ENCODE measurements at places on chromosomes 1 and 21.

- DNase-seq, result no peak
Observed at GRCh38 chr1:157399984-157400382, 152.3 kb downstream of the FCRL5 start.

GRCh38 chr1:244414543-244414942, 37.2 kb downstream of the ADSS2 start:
- no peak for DNase-seq

GRCh38 chr1:44911026-44911425, 68.0 kb upstream of the PTCH2 start:
- DNase-seq, result no peak

GRCh38 chr1:163974120-163974519, 584.9 kb upstream of the PBX1 start:
- no peak for DNase-seq

DNA sequence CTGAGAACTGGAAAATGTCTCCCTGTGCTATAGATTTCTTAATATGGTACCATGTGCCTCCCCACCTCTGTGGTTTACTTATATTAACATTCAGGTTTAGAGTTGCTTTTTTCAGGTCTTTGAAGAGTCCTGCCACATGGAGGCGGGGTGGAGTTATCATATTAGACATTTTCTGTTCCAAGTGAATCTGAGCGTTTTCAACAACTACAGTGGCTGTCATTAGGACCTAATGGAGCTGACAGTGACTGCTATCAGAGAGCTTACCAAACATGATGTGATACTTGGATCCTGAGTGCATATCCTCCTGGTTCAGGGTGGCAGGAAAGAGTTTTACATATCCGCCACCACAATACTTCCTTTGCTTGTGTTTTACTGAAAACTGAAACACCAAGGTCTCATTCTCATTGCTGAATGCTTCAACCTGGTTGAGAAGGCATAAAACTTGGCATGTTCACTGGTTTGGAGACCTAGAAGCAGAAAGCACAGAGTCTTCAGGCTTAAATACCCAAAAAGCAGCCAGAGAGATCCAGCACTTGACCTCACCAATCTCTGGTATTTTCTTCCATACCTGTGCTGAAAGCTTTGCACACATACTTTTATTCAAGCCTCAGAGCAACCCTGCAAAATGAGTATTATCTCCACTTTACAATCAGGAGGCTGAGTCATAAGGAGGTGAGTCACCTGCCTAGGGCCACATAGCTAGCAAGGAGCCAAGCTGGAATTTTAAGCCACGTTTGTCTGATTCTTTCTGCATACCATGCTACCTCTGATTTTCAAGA, 47.4 kb upstream of the OSBPL9 start:
- DNase-seq, result no peak

GRCh38 chr1:172140591-172140990, 279.9 kb upstream of the C1orf105 start:
- DNase-seq, result no peak

DNA sequence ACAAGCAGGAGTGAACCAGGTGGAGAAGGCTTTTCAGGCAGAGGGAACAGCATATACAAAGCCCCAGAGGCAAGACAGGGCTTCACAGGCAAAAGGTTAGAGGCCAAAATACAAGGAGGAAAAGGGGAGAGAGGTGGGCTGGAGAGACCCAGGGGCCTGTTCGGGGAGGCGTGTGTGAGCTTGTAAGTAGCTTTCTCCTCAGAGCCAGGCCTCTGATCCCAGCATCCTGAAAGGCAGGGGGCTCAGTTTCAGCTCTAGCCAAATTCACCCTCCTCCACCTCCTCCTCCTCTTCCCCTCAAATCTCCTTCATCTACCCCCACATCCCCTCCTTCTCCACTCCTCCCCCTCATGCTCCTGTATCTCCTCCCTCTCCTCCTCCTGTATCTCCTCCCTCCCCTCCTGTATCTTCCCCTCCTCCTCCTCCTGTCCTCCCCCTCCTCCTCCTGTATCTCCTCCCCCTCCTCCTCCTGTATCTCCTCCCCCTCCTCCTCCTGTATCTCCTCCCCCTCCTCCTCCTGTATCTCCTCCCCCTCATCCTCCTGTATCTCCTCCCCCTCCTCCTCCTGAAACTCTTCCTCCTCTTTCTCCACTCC, 148.6 kb downstream of the ST6GALNAC5 start:
- DNase-seq, result no peak

DNA sequence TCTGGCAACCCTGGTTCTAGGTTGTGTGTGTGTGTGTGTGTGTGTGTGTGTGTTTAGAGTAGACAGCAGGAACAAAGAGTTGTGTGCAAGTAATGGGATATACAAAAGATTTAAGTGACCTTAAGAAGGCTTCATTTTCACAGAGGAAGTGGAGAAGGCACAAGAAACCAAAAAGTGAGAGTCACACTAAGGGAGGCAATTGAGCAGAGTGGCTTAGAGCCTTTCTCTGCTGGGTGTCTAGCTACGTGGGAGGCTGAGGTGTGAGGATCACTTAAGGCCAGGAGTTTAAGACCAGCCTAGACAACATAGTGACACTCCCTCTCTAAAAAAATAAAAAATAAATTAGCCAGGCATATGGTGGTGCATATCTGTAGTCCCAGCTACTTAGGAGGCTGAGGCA, 44.4 kb upstream of the HAO2 start:
- DNase-seq, result no peak

GRCh38 chr1:23459338-23459757, 24.6 kb downstream of the ASAP3 start:
- DNase-seq, result no peak

DNA sequence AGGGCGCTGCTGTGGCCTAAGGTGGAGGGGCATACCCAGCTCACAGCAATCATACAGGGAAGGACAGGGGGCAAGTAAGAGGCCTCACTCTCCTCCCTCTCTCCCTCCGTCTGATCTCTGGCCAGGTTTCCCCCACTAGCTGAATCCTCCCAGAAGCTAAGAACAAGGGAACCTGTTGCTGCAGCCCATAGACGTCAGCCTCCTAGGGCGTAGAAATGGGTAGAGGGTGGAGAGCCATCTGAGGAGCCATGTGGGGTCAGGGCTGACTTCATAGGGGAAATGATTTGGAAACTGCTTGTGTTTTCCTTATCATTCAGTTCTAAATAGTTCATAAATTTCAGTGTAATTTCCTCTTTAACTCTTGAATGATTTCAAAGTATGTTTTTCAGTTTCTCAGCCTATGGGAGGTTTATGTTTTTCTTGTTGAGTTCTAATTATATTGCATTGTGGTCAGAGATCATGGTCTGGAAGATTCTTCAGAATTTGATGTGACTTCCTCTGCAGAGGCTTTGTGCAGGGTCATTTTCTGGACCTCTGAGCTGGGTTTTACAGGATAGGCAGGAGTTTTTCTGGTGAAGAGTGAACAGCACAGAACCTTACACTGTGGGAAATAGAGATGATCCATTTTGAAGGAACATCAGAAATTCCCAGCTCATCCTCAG, 2.3 kb upstream of the MOB3C start:
- no peak for DNase-seq

DNA sequence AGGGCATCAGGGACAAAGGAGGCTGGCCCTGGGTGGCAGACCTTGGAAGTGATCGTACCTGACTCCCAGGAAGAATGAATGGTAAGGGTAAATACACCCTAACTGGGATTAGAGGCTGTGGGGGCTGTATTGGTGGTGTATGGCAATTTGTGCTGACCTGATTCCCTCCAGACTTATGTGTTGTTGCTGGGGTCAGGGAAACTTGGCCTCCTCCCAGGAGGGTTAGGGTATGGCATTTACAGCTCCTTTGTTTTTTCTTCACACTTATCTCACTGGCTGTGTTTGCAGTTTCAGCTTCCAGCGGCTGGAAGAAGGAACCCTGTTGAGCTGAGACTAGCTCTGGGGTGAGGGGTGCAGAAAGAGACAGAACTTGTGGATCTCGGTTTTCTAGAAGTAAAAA, 8.2 kb downstream of the VANGL1 start:
- DNase-seq, result no peak

DNA sequence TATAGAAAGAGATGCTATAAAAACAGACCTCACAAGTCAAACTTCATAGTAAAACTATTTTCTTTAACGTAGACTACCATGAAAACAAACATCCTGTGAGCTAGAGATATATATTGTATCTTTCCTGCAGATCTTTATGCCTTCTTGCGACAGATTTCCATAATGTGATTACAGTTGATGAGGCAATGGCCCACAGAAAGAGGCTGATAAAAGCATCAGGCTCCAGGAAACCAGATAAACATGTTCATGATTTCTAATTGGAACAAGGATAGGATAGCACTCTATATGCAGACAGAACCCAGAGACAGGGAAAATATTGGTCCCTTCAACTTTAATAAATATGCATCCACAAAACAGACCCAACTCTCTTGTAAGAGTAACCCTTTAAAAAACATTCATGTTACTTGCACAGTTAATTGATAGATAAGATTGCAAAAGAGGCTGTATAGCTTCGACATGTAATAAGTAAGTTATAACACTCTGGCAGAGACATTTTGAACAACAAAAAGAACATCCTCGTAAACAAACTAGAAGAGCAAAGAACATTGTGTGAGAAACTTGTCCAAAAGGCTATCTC, 329.4 kb downstream of the AGBL4 start:
- no peak for DNase-seq

Data from stimulated activated CD4-positive, alpha-beta T cell treated with anti-CD3 and anti-CD28 coated beads, Interleukin-1b, Interleukin-23, amount 100 ng/mL, for 4 hours (primary cell).